ENCODE measurements at places on chromosomes 7 and 10.
A peak's percentile ranks its signal among the peaks of the same experiment; 100 is the strongest.

GRCh38 chr7:1425292-1426136 lies 33.8 kb downstream of the MICALL2 start:
- DNase-seq = no peak

GRCh38 chr10:122286867-122287266 lies 15.8 kb downstream of the BTBD16 start:
- DNase-seq = no peak

DNA sequence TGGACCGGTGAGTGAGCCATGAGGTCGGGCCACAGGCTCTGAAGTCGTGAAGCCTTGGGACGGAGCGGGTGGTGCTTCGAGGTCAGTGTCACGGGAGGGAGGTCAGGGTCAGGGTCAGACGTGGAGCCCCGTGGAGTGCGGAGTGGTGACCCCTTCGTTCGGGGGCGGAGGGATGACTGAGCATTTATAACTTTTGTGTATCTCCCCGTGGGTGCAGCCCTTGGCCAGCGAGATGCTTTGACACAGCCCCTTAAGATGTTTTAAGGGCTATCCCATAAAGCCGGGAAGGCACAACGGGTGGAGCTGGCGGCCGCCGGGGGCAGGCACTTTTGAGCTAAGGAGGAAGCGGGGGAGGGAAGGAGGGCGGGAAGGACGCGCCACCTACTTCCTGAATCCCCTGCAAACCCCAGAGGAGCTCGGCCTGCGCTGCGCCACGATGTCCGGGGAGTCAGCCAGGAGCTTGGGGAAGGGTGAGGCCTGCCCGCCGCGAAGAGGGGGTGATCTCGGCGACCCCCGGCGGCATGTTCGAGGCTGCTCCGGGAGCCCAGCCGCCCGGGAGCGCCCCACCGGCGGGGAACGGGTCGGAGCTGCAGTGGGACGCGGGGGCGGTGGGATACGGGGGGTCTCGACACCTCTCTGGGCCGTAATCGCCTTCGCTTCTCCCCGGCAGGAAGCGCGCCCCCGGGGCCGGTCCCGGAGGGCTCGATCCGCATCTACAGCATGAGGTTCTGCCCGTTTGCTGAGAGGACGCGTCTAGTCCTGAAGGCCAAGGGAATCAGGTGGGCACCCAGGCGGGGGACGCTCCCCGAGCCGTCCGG lies at the start of gene GSTO1:
TSS of gene GSTO1 (plus strand) at position 400 of the 818 bp plus-strand sequence. CDS start at position 437, 37 bp downstream.
- peak; percentile 75 for DNase-seq

GRCh38 chr10:79299397-79300241 lies 47.6 kb upstream of the PPIF start:
- DNase-seq = no peak

DNA sequence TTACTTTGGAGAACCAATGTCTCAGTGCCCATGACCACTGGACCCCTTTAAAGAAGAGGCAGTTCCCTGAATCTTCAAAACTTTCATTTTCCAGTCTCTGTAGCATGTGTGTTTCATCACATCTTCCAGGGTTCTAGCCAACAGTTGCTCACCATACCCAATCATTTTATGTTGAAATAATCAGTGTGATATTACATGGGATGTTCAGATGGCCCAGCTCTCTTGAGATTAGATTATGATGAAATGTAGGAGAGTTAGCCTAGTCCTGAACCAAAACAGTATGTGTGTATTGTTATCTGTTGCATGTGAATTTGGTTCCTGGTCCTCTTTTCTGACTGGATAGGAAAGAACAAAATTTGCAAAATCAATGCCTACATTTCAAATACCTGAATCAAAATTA lies 144.5 kb downstream of the ANKRD7 start:
- no peak for DNase-seq

DNA sequence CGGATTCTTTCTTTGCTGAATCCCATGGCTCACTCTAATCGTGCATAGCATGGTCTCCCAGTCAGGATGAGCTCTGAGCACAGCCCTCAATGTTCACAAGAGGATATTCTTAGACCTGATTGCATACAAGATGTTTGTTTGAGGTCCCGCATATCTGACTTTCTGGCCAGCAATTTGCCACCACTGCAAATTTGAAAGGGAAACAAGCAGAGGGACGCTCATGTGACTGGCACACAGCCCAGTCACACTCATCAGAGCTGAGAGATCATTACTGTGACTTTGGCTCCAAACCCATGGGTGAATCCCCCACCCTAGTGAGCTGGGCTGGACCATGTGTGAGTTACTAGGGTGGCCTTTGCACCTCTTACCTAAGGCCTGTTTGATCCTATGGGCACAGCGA lies 9.9 kb downstream of the TAS2R41 start:
- peak; percentile 32 for DNase-seq

DNA sequence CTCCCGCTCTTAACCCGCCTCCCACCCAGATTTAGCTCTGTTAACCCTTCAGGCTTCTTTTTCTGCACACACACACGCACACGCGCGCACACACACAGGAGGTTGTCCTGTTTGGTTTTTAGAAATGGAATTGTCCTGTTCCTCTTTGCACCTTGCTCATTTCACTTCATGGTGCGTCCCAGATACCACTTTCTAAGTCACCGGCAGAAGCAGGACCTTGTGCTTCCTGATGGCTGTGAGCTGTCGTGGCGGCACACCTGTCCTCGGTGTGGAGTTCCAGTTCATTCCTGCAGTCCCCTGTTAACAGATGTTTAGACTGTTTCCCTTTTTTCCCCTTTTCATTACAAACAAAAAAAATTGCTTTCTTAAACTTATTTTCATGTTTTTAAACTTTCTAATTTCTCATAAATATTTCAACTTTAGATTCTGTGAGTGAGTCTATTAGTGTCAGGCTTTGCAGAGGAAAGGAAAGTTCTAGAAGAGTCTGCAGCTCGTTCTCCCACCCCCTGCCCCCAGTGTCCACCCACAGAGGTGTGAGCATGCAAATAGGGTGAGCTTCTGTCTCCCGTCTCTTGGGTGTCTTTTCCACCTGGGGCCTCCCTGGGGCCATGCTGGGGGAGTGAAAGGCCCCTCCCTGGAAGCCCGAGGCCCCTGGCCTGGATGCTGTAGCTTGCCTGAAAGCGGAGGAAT lies 85.5 kb downstream of the LHPP start:
- no peak for DNase-seq

DNA sequence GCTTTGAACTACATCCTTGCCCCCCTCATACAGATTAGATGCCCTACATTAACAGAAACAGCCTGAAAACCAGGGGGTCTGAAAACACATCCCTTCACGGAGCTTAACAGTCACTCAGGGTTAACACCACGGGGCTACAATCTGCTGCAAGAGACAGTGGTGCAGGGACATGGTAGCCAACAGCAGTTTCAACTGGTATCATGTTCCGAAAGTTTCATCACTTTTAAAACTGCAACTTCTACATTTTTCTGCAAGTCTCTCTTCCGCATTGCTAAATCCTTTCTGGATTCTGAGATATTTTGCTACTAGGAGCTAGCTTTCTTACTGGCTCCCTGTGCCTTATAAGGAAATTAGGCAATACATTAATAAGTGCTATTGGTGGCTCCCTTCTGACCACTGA lies 92.6 kb downstream of the JAZF1 start:
- no peak for DNase-seq
